ENCODE measurements at places on chromosomes 11 and 22. TPM values are rescaled to one million over a fixed set of nuclear protein-coding genes. Genes with fewer than 3 reads are reported as not detected.
A peak's percentile ranks its signal among the peaks of the same experiment; 100 is the strongest.

Gene TAGLN
- 19.4 TPM for total RNA-seq

Gene CTSD
- total RNA-seq, result 159 TPM

Gene SLCO2B1
- total RNA-seq, result 1.0 TPM

Gene ASCC2
- total RNA-seq, result 54.9 TPM

Gene TTC17
- 179 TPM for total RNA-seq

Gene VPREB1
- not detected for total RNA-seq

- H3K27me3 ChIP-seq, result no peaks in the 10 kb centered on the region
- H3K27ac ChIP-seq, result no peak overlapping the region
- peaks cover 78% of the 10 kb centered on the region for H3K36me3 ChIP-seq
- H3K4me1 ChIP-seq, result no peaks in the 10 kb centered on the region
- no peak for DNase-seq
- H3K4me3 ChIP-seq, result no peak overlapping the region
Observed at GRCh38 chr22:20569059-20570058, 61.9 kb downstream of the MED15 start.

DNA sequence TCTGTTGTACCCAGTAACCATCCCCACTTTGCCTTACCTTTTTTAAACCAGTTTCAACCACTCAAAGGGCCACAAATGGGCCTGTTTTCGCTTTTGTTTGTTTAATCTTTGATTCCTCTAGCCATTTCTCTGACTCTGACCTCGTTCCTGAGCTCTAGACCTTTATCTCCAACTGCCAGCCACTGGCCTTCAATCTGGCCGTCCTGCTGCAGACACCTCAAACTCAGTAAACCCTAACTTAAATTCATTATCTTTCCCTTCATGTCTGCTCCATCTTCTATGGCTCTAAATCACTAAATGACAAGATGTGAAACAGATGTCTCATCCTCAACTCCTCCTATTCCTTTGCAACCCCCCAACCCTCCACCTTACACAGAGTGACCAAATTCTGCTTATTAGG is 1.3 kb upstream of the GDPD4 start:
- no peaks in the 10 kb centered on the region for H3K27me3 ChIP-seq
- H3K36me3 ChIP-seq, result no peaks in the 10 kb centered on the region
- no peaks in the 10 kb centered on the region for H3K4me1 ChIP-seq
- no peak overlapping the region for H3K27ac ChIP-seq
- no peak overlapping the region for H3K4me3 ChIP-seq
- DNase-seq, result no peak

DNA sequence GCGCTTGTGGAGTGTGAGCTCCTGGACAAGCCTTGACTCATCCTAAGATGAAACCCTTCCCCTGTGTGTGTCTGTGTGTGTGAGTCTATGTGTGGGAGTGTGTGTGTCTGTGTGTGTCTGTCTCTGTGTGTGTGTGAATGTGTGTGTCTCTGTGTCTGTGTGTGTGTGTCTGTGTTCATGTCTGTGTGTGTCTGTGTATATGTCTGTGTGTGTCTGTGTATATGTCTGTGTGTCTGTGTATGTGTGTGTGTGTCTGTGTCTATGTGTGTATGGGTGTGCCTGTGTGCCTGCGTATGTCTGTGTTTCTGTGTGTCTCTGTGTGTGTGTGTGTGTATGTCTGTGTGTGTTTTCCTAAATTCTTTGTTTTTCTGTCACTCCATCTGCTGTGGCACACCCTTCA is 48.7 kb downstream of the RPS6KA4 start:
- H3K4me1 ChIP-seq, result no peaks in the 10 kb centered on the region
- no peaks in the 10 kb centered on the region for H3K36me3 ChIP-seq
- H3K27ac ChIP-seq, result no peak overlapping the region
- no peak for DNase-seq
- H3K27me3 ChIP-seq, result peaks cover 7% of the 10 kb centered on the region

DNA sequence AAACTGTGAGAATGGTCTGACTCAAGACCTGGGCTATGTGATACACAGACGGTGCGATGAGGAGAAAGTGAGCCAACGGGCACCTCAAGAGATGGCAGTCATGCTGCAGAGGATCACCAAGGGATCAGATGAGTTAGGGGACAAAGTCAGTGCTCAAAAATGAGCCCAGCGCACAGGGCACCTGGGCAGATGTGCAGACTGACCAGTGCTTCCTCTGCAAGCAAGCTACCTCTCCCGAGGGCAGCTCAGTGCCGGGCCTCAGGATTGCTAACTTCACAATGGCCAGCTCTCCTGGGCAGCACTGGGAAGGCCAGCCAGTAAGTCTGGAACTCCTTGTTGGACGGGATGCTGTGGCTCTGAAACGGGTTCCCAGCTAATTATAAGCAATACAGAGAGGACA is 15.3 kb downstream of the HDHD5 start:
- H3K36me3 ChIP-seq, result peaks cover 36% of the 10 kb centered on the region
- H3K4me3 ChIP-seq, result no peak overlapping the region
- DNase-seq, result no peak
- H3K27ac ChIP-seq, result no peak overlapping the region
- no peaks in the 10 kb centered on the region for H3K27me3 ChIP-seq

DNA sequence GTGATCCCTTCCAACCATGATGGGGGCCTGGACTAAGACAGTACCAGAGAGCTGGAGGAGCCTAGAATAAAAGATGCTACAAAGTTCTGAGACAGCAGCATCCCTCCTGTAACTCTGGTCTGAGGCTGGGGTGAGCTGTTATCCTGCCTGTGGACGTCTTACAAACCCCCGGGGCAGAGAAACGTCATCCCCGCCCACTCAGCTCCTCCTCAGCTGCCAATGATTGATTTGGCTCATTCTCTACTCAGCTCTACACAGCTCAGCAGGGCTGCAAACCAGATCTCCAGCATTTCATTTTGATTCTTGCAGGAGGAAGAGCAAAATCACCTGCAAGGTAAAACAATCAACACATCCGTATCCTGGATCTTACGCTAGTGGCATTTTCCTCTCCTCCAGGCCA is 55.5 kb downstream of the CSNK2A3 start:
- H3K4me3 ChIP-seq, result no peak overlapping the region
- H3K4me1 ChIP-seq, result no peaks in the 10 kb centered on the region
- no peaks in the 10 kb centered on the region for H3K27me3 ChIP-seq

GRCh38 chr22:47041271-47042115 is 279.0 kb downstream of the TBC1D22A start:
- H3K4me3 ChIP-seq, result no peak overlapping the region
- no peaks in the 10 kb centered on the region for H3K27me3 ChIP-seq
- DNase-seq, result no peak
- H3K36me3 ChIP-seq, result no peaks in the 10 kb centered on the region
- H3K4me1 ChIP-seq, result peaks cover 16% of the 10 kb centered on the region
- no peak overlapping the region for H3K27ac ChIP-seq

DNA sequence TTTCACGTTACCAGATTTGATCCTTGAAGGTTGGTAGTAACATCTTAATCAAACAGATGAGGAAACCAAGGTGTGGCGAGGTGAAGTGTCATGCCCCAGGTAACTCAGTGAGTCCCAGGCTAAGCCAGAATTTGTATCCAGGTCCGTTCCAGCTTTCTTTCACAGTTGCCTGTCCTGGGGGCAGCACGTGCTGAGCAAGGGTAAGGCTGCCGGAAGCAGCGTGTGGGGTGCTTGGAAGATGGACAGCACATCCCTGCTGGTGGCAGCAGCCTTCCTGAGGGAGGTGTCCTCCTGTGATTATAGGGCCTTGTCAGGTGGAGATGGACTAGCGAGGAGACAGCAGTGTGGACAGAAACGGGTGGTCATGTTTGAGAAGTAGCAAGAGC is 50.9 kb downstream of the TRIOBP start:
- H3K36me3 ChIP-seq, result peaks cover under 1% of the 10 kb centered on the region
- H3K4me3 ChIP-seq, result peak overlapping the region; percentile 86
- H3K27me3 ChIP-seq, result no peaks in the 10 kb centered on the region
- H3K27ac ChIP-seq, result no peak overlapping the region
- DNase-seq, result no peak

GRCh38 chr11:34928960-34929680 is 12.7 kb downstream of the PDHX start:
- no peak for DNase-seq
- H3K27me3 ChIP-seq, result no peaks in the 10 kb centered on the region
- no peak overlapping the region for H3K4me3 ChIP-seq
- H3K4me1 ChIP-seq, result peaks cover 25% of the 10 kb centered on the region
- no peak overlapping the region for H3K27ac ChIP-seq

DNA sequence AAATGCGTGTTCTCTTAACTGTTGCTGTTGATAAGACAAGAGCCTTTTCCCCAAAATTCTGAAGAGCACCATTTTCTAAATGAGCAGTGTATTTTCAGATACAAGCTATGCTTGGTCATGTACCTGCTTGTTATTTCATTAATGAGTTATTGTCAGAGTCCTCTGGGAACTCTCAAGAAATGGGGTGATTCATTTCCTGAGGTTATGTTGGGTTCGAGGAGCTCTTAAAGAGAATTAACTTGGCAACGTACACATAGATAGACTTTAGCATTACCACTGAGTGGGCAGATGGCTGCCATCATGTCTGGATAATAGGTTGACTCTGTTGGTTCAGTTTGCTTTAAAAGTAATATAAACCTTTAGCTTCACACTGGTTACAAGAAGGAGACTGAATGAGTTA is 87.9 kb upstream of the SORL1-AS1 start:
- H3K4me3 ChIP-seq, result no peak overlapping the region
- peak; percentile 32 for DNase-seq
- no peaks in the 10 kb centered on the region for H3K36me3 ChIP-seq
- peaks cover 40% of the 10 kb centered on the region for H3K27me3 ChIP-seq
- H3K27ac ChIP-seq, result no peak overlapping the region
- H3K4me1 ChIP-seq, result no peaks in the 10 kb centered on the region

- H3K4me3 ChIP-seq, result peak overlapping the region; percentile 68
- H3K27me3 ChIP-seq, result no peaks in the 10 kb centered on the region
- H3K36me3 ChIP-seq, result peaks cover 31% of the 10 kb centered on the region
- DNase-seq, result no peak
Observed at GRCh38 chr22:31945971-31946680, 1.8 kb downstream of the YWHAH start.

DNA sequence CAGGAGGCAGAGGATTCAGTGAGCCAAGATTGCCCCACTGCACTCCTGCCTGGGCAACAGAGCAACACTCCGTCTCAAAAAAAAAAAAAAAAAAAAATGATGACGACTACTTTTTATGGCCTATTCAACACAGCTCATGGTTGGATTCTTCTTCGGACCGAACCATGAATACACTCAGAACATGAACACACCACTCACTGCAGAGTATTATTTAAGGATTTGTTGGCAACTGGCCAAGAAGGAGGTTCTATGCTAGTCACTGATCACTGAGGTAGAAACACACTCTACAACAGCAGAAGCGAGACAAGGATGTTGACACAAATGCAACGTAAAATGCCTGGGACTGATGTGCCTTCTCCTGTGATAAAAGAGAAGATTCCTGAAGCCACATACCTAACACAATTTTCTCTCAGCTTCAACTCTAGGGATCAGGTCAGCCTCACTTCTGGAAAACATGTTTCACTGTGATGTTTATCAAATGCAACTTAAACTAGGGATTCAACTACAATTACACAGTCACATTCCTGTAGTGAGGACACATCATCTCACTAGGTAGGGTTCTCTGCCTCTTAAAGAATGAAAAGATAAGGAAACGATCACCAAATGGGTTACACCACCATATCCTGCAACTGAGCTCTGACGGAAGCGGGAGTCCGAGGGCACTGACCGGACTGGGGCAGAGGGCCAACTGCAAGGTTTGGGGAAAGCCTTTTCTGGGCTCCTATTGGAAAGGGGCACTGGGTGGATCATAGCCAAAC is 82.5 kb downstream of the SGSM3 start:
- no peak overlapping the region for H3K27ac ChIP-seq
- DNase-seq, result peak; percentile 41
- no peaks in the 10 kb centered on the region for H3K36me3 ChIP-seq
- H3K4me1 ChIP-seq, result peaks cover 15% of the 10 kb centered on the region

DNA sequence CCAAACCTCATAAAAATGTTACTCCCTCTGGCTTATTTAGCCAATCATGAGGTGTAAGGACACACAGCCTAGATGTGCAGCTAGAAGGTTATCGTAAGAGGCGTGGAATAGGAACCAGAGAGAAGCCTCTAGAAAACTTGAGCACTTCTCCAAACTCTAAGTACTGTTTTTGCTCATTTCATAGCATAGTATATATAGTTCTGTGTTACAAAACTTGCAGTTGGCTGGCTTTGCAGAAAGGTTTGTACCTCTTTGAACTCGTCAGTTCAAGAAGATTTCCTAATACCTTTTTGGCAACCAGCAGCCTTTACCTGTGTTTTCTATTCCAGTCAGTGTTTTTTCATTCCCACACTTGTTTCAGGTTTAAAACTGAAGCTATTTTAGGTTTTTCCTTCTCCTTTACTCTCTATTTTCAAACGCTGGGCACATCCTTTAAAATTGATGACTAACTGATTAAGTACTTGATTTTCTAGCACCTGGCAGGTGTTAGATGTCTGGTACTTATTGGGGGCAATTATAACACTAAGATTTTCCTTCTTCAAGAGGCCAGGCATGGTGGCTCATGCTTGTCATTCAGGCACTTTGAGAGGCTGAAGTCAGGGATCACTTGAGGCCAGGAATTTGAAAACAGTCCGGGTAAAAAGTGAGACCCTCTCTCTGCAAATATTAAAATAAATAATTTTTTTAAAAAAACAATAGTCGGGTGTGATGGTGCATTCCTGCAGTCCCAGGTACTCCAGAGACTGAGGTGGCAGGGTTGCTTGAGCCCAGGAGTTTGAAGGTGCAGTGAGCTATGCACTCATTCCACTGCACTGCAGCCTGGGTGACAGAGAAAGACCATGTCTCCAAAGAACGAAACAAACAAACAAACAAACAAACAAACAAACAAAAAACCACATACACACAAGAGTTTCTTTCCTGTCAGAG is 125.2 kb downstream of the LRRC4C start:
- H3K27ac ChIP-seq, result no peak overlapping the region
- no peaks in the 10 kb centered on the region for H3K27me3 ChIP-seq
- no peak for DNase-seq
- no peaks in the 10 kb centered on the region for H3K4me1 ChIP-seq
- H3K4me3 ChIP-seq, result no peak overlapping the region
- H3K36me3 ChIP-seq, result no peaks in the 10 kb centered on the region

- no peaks in the 10 kb centered on the region for H3K4me1 ChIP-seq
- H3K4me3 ChIP-seq, result no peak overlapping the region
- no peak for DNase-seq
- no peaks in the 10 kb centered on the region for H3K27me3 ChIP-seq
- no peak overlapping the region for H3K27ac ChIP-seq
Observed at GRCh38 chr22:27493796-27494195, 307.8 kb downstream of the MN1 start.

GRCh38 chr11:131354251-131354701 is 16.1 kb upstream of the NTM start:
- peaks cover 15% of the 10 kb centered on the region for H3K27me3 ChIP-seq
- H3K27ac ChIP-seq, result no peak overlapping the region
- no peak overlapping the region for H3K4me3 ChIP-seq
- DNase-seq, result no peak

Measured in A673 (cell line).